ENCODE measurements at places on chromosomes 11 and 22. TPM values are rescaled to one million over a fixed set of nuclear protein-coding genes. Genes with fewer than 3 reads are reported as not detected.

Gene P2RY2
- total RNA-seq, result not detected

Gene MAP6
- total RNA-seq, result 0.40 TPM

Gene POTEH
- total RNA-seq, result 0.27 TPM

Gene FEN1
- total RNA-seq, result 251 TPM

Gene KRTAP5-1
- not detected for total RNA-seq

Gene BMAL1
- 12.9 TPM for total RNA-seq

Gene MN1
- 0.37 TPM for total RNA-seq

Gene TSPAN18
- total RNA-seq, result not detected

Gene SPA17
- 17.4 TPM for total RNA-seq

Gene HEPHL1
- 0.06 TPM for total RNA-seq

Gene MUC6
- total RNA-seq, result not detected

Gene FGF19
- not detected for total RNA-seq

Measured in HT1080 (cell line).